CD8-positive, alpha-beta memory T cell (primary cell): ENCODE measurements at places on chromosomes 5 and 9.
A peak's percentile ranks its signal among the peaks of the same experiment; 100 is the strongest.

GRCh38 chr5:40221796-40222195 lies 457.9 kb upstream of the PTGER4 start:
- H3K4me1 ChIP-seq: peaks cover 6% of the 10 kb centered on the region
- DNase-seq: no peak
- H3K36me3 ChIP-seq: no peaks in the 10 kb centered on the region
- no peak overlapping the region for H3K4me3 ChIP-seq
- H3K27me3 ChIP-seq: peaks cover 6% of the 10 kb centered on the region
- no peak overlapping the region for H3K27ac ChIP-seq

GRCh38 chr9:87813119-87813463 lies 69.6 kb upstream of the SPATA31E1 start:
- H3K4me3 ChIP-seq: no peak overlapping the region
- no peaks in the 10 kb centered on the region for H3K27me3 ChIP-seq
- no peaks in the 10 kb centered on the region for H3K4me1 ChIP-seq

- DNase-seq: no peak
- H3K4me1 ChIP-seq: peaks cover 11% of the 10 kb centered on the region
- H3K4me3 ChIP-seq: no peak overlapping the region
- no peaks in the 10 kb centered on the region for H3K27me3 ChIP-seq
- H3K27ac ChIP-seq: no peak overlapping the region
- H3K36me3 ChIP-seq: no peaks in the 10 kb centered on the region
Observed at GRCh38 chr5:127595484-127596368, 53.2 kb upstream of the CTXN3 start.

GRCh38 chr5:146394486-146394885 lies 52.6 kb upstream of the TCERG1 start:
- no peak for DNase-seq
- no peaks in the 10 kb centered on the region for H3K36me3 ChIP-seq
- H3K4me1 ChIP-seq: no peaks in the 10 kb centered on the region
- no peak overlapping the region for H3K4me3 ChIP-seq
- H3K27ac ChIP-seq: no peak overlapping the region

DNA sequence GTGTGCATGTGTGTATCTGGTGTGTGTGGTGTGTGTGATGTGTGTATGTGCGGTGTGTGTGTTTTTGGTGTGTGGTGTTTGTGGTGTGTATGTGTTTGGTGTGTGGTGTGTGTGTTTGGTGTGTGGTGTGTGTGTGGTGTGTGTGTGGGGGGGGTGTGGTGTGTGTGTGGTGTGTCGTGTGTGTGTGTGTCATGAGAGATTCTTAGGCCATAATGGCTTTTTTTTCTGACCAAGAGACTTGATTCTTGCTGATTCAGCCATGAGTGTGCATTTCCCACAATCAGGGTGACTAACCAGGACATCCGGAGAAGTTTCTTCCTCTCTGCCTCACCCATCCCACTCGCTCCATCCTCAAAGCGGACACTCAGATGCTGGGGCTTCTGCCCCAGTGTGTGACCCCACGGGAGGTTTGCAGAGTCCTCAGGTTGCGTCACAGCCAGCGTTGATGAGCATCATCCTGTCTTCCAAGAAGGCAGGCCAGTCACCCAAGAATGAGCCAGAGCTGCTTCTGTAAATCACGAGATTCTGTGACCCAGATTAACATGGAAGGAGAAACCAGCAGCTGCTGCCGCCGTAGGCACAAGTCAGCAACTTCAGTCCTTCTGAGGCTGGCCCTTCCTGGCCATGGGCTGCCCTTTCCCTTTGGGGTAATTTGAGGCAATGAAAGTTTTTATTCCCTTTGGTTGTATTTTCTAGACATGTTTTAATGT lies 12.5 kb upstream of the CTSL start:
- H3K27ac ChIP-seq: no peak overlapping the region
- H3K4me3 ChIP-seq: no peak overlapping the region
- H3K4me1 ChIP-seq: peaks cover 19% of the 10 kb centered on the region
- DNase-seq: no peak

DNA sequence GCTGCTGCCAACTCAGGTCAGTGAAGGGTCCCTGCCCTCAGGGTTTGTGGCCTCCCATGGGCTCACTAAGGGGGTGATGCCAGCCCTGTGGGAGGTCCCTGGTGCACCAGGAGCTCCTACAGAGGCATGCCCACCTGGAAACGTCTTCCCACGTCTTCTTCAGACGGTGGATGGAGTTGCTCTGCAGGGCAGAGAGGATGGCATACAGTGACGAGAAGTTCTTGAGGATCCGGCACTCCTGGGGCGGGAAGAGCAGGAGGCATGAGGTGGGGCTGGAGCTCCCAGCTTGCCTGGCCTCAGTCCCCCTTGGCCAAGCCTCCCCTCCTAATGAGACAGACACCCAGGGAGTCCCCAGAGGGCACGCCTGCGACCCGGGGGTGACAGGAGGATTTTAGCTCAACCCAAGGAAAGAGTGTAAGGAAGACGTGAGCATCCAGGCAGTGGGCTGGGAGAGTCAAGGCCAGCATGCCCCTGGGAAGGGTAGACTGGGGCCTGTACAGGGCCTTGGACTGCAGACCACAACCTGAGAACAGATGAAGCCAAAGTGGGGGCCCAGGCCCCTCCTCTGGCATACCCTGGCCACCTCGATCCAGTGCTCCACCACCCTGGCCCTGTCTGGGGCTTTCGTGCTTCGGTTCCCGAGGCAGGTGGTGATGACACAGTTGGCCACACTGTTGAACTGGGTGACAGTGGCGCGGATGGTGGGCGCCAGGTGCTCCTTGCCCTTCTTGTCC lies 14.4 kb downstream of the RALGDS start:
- DNase-seq: peak; percentile 40
- no peaks in the 10 kb centered on the region for H3K4me1 ChIP-seq

DNA sequence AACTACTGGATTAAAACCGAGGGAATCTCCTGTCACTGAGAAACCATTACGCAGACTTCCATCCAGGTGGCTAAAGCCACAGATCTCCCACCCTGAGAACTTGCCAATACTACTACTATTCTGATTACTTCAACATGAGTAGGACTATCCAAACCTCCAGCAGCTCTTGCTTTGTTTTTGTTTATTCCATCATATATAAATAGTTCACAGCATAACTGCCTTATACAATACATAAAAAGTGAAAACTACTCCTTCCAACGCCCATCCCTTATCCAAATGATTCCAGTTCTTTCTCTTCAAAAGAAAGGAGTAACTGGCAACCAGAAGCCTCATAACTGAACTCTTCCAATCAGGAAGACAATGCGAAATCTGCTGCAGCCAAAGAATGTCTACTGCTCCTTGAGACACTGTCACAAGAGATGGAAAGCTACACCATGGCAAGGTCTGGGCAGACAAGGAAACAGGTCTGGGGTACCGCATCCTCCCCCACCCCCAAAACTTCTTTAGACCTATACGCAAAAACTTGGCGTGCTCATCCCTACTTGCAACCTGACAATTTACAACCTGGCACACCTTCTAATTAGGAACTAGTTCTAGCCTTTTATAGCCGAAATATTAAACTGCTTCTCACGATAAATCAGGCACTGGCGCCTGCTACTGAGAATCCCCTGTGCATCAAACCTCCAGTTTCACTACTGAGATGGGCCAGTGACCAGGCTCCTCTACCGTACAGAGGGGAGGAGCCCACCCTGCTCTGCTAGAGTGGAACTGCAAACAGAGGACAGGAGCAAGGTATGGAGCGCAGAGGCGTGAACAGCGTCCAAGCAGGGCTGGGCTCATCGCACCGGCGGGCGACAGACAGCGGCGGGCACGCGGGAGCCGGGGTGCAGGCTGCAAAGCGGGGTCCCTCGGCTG lies 986 bp downstream of the PLPP1 start:
- H3K4me3 ChIP-seq: peak overlapping the region; percentile 85
- no peaks in the 10 kb centered on the region for H3K36me3 ChIP-seq
- no peak for DNase-seq
- H3K4me1 ChIP-seq: peaks cover 22% of the 10 kb centered on the region
- no peaks in the 10 kb centered on the region for H3K27me3 ChIP-seq
- H3K27ac ChIP-seq: peak overlapping the region; percentile 54

- DNase-seq: no peak
- no peaks in the 10 kb centered on the region for H3K36me3 ChIP-seq
- H3K4me3 ChIP-seq: no peak overlapping the region
- H3K27me3 ChIP-seq: no peaks in the 10 kb centered on the region
Observed at GRCh38 chr5:150989695-150990094, 30.7 kb upstream of the GPX3 start.
